ENCODE measurements at places on chromosomes 7 and 10.
A peak's percentile ranks its signal among the peaks of the same experiment; 100 is the strongest.

DNA sequence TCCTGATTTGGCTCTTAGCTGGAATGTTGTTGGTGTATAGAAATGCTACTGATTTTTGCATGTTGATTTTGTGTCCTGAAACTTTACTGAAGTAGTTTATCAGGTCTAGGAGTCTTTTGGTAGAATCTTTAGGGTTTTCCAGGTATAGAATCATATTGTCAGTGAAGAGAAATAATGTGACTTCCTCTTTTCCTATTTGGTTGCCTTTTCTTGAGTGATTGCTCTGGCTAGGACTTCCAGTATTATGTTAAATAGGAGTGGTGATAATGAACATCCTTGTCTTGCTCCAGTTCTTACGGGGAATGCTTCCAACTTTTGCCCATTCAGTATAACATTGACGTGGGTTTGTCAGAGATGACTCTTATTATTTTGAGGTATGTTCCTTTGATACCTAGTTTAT lies 52.0 kb downstream of the ZNF783 start:
- DNase-seq = no peak

- no peak for DNase-seq
These were observed 3.3 kb downstream of the ZNF33B start for GRCh38 chr10:42635098-42635497.

DNA sequence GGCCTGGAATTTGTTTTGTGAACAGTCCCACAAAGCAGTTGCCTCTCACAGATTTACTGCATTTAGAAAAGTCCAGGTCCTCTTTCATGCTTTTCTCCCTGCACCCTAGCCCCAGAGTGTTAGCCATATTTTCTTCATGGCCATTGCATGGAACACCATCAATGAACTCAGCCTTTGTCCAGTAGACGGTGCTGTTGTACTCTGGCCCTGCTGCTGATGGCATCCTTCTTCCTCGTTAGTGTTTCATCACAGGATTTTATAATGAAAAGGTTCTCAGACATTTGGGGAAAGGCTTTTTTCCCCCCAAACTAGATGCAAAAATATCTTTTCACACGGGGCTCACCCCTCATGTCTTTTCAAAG lies 93.0 kb upstream of the SLC25A13 start:
- peak; percentile 7 for DNase-seq

GRCh38 chr7:47552621-47553020 lies 29.3 kb downstream of the TNS3 start:
- no peak for DNase-seq

DNA sequence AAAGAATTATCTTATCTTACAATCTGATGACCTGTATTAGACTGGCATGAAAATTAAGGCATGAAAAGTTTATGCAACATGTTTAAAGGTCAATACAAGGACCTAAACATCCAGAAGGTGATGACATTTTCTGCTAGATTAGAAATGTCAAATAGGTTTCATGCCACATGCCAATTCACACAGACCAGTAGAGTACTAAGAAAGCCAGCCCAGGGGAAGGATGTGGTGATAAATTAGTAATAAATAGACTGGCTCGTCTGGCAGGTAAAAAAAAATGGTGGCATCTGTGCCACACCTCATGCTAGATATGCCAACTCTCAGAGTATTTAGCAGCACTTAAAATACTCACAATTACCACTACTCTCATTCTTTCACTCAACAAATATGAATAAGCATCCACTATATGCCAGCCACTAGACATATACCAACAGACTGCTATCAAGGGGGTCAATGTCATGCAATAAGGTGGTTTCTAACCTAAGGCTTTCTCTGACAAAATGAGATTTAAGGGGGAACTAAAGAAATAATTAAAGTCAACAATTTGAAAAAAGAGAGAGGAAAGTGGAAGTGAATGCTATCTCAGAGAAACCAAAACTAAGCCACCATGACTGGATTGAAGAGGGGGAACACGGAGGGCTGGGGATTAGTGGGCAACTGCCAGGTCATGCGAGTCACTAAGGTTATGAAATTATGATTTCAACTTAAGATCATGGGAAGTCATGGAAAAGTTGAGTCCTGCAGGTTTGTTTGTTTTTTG lies 83.5 kb downstream of the SGMS1 start:
- no peak for DNase-seq

DNA sequence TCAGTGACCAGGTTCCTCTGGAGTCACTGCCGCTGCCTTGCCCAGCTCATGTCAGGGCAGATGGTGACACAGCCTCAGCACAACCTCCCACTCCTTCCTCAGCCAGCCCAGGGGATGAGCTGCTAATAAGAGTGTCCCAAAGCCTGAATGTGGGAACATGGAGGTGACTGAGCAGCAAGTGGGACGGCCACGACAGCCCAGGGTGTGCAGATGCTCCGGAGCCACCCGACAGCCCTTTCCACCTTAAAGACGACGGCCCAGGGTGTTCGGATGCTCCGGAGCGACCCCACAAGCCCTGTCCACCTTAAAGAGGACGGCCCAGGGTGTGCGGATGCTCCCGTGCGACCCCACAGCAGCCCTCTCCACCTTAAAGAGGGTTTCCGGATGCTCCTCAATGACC lies 89.2 kb downstream of the DIP2C start:
- no peak for DNase-seq

DNA sequence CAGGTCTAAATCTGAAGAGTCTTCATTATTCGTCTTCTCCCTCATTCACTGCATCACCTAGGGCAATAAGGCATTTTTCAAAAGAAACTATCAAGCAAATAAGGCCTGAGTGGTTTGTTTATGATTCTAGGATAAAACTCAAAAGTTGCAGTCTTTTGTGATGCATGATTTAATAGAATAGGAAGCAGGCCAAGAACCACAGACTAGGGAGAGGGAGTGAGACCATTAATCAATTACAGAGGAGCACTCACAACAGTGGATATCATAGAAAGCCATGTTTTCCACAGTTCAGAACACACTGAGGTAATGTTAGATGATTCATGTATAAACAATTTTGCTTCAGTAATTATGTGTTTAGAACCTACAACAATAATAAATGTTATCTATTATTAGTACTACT lies 87.8 kb upstream of the LRRTM3 start:
- no peak for DNase-seq

GRCh38 chr10:36209480-36209879 lies 567.4 kb upstream of the FZD8 start:
- DNase-seq = no peak

GRCh38 chr7:116786791-116787443 lies 75.5 kb upstream of the CAPZA2 start:
- DNase-seq = no peak

DNA sequence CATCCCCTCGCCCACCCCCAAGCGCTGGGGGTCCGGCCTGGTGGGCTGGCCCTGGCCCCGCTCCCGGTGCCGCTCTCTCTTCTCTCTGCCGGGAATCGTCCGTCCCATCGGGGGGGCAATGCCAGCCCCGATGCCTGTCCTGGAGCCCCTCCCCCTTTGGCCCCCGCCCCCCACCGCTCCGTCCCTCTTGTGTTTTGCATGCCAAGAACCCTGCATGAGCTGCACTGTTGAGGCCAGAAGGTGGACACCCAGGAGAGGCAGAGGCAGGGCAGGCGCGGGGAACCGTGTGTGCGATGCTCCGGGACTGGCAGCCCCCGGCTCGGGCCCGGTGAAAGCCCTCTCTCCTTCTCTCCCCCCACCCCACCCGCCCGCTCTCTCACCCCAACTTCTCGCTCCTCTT lies 22.1 kb upstream of the HSPB1 start:
- no peak for DNase-seq

- DNase-seq = no peak
These were observed 31.1 kb upstream of the DDX50 start for GRCh38 chr10:68870061-68870460.

DNA sequence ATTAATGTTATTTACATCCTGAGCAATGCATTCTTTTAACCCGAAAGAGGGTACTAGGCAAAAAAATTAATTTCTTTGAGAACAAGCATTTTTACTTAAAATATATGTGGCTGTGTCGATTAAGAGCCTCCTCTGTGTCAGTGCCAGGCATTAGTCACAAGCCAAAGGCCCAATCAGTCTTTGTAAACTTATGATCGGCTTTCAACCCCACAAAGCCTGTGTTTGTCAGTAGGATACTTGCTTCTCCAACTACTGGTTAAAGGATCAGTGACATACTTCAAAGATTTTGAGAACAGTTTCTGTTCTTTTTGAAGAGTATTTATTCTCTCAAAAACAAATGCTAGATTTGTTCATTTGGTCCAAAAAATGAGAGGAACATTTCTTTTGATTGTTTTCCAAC lies 159.3 kb downstream of the NRCAM start:
- DNase-seq = no peak

DNA sequence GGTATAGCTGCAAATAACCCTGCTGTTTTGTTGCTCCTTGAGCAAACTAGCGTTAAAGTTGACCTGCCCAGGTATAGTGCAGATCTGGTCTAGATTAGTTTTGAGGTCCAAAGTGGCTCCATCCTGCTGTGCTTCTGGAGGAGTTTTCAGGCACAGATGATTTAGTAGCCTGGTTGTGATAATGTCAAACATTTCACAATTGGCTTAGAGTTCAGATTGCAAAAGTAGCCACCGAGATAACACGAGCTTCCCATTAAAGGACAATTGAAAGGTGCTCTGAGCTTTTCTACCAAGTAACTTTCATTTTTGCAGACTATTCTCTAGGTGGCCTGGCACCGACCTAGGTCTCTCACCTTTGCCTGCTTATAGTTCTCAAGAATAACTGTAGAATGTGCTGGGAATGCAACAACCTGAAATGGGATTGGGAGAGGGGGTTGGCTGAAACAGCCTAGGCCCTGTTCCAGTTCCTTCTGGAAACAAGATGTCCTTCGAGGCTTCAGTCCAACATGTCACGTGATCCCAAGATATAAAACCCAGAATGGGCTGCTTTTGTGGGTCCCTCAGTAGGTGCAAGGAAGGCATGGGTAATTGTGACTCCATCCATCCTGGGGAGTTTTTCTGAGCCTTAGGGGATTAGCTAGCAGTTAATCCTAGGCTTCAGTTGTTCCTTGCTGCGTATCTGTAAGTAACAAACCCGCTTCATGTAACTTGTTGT lies 201.0 kb downstream of the CHRM2 start:
- no peak for DNase-seq

DNA sequence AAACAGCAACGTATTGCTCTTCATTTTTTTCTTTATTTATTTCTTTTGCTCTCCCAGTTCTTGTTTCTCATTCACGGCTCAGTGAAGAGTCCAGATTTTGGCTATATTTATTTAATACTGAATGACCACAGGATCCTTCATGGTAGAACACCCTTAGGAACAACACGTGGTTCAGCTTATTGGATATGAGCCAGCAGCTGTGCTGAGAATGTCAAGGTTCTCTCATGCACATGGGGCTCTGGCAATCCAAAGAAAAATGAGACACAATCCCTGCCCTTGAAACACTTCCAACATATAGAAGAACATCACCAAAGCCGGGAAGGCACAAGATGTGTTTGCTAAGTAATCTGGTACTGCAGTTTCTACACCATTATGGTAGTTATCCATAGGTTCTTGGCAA lies 852.9 kb downstream of the SORCS1 start:
- DNase-seq = no peak

- no peak for DNase-seq
These were observed 124.4 kb downstream of the ZNF33B start for GRCh38 chr10:42513921-42514320.

- DNase-seq = no peak
These were observed 26.8 kb downstream of the TRDMT1 start for GRCh38 chr10:17174626-17175025.

GRCh38 chr10:12539350-12540164 lies 190.2 kb downstream of the CAMK1D start:
- DNase-seq = no peak

DNA sequence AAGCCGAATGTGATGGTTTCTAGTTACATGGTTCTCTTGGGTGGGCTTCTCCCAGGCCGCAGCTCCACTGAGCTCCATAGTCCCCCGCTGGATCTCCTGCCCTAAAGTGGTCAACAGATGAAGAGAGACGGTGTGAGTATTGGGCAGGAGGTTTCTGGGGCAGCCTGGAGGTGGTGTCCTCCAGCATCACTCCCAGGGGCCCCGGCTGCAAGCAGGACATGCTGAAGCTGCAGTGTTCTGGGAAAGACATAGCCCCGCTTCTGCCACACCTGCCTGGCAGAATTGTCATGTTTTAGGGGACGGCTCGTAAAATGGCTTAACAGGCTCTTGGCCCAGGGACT lies 40.4 kb downstream of the CALML3 start:
- no peak for DNase-seq

DNA sequence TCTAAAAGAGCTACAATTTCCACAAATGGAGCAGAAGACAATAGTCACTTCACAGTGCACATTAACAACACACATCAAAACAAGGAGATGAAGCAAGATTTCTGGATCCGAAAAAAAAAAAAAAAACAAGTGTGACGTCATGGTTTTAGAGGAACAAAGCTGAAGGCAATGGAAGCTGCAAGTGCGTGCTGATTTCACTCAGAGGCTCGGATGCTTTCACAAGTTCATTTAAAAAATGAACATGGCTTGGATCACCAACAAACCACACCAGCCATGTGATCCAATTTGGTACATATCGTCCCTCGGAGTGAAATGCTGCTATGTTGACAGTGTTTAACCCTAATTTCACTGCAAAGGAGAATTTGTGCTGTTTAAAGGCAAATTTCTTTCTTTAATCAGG lies 337.0 kb upstream of the PRKCQ start:
- DNase-seq = no peak

DNA sequence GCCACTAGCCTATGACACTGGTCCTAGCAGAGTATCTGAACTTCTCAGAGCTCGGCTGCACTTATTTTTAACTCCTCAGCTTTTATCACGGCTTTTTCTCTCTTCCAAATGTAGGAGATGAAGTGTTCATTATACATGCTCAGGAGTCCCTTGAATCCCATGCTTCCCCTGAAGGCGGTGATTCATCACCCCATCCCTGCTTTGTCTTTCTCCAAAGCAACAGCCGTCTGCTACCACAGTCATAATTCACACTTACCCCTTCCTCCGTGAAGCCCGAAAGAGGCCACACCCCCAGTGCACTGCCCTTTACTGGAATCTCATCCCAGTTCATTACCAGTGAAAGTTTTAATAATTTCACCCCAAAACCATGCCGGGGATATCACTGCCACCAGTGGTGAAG lies 301.5 kb upstream of the SHH start:
- no peak for DNase-seq

- no peak for DNase-seq
These were observed 23.8 kb downstream of the PEX1 start for GRCh38 chr7:92504563-92504962.

- peak; percentile 71 for DNase-seq
These were observed at the start of gene LRGUK for GRCh38 chr7:134126966-134127848. Gene LRGUK (plus strand): TSS chr7:134127340. CDS start chr7:134127368, 28 bp downstream.
